H54 (cell line): ENCODE measurements at places on chromosomes 7 and 10.
A peak's percentile ranks its signal among the peaks of the same experiment; 100 is the strongest.

- DNase-seq, result no peak
These were observed 18.0 kb downstream of the TAS2R40 start for GRCh38 chr7:143239813-143240212.

- no peak for DNase-seq
These were observed 91.2 kb upstream of the RET start for GRCh38 chr10:42985436-42986316.

GRCh38 chr10:84152769-84153168 is 13.5 kb downstream of the GHITM start:
- no peak for DNase-seq

- no peak for DNase-seq
These were observed 7.2 kb downstream of the TMEM120A start for GRCh38 chr7:75987026-75987804.

GRCh38 chr10:79331709-79332108 is 15.6 kb upstream of the PPIF start:
- peak; percentile 45 for DNase-seq

DNA sequence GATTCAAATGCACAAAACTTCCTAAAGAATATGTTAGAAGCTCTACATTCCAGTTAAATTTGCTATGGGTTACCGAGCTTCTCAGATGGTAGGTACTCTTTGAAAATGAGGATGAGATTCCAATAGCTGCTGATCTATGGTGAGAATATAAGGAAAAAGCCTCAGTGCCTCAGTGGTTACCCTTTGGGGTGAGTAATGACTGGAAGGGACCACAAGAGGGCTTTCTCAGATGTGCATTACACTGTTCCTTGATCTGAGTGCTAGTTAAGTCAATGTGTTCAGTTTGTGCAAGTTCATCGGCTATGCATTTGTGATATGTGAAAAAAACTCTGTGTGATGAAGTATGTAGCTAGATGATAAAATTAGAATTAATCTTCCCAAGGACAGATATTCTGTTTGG is 3.5 kb downstream of the NRCAM start:
- DNase-seq, result no peak

- DNase-seq, result no peak
These were observed 325.7 kb upstream of the MKI67 start for GRCh38 chr10:128451879-128452278.

- DNase-seq, result no peak
These were observed 71.2 kb downstream of the MINPP1 start for GRCh38 chr10:87575851-87576250.

DNA sequence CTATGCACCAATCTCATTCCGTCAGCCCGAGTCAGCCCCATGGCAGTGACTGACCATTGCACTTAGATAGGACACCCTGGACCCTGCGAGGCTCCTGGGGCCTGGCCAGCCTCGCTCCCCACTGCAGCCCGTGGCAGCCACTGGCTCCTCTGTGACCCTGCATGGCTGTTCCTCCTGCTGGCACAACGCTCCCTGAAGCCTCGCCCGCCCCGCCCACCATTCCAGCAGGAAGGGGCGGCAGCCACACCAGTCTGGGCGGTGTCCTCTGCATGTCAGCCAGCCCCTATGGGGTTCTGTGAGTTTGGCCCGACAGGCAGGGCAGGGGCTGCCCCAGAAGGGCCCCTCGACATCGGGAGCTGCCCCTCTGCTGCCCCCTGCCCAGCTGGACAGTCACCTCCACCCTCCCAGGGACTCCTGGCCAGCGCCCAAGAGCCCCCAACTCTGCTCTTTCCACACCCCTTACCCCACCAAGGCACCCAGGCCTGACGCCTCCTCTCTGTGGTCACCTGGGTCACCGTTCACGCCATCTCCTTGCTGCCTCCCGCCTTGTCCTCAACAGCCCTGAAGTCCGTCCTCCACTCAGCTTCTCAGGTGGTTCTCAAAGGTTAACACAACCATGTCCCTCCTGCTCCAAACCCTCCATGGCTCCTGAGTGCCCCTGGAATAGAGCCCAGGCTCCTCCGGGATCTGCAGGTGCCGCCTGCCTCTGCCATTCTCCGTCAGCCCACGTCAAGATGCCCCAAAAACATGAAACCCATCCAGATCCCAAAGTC is 103.5 kb downstream of the MICALL2 start:
- DNase-seq, result no peak

DNA sequence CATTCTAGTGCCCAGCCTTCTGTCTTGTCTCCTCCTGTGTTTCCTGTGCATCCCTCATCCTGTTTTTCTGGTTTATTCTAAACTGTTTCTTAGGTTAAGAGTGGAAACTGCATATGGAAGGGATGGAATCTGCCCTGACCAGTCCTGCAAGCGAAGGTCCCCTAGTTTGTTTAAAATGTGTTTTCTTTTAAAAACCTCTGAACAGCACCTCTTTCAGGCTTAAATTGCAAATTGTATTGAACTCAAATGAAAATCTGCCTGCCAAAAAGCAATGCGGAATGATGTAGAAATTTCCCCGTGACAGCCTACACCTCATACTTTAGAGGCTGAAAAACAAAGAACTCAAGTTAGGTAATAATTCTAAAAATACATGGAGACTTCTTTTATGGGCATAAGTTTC is 222.8 kb upstream of the IMMP2L start:
- no peak for DNase-seq

- no peak for DNase-seq
These were observed 261.5 kb downstream of the KLF6 start for GRCh38 chr10:3523309-3524050.

DNA sequence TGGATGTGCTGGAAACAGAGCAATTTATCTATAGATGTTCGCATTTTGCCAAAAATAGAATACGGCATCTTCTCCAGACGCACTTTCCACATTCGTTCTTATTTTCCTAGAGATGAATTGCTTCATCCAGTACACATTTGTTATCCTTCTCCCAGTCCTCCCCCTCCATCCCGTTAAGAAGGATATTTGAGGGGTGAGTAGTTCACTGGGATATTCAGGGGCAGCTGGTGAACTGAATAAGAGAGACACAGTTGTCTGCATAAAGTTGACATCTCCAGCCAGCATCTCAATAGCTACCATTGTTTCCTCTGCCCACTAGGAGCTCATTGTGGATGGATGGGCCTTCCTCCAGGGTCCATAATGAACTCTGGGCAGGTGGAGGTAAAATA is 456.8 kb upstream of the NRP1 start:
- no peak for DNase-seq

- DNase-seq, result no peak
These were observed 193.1 kb downstream of the FGFR2 start for GRCh38 chr10:121405096-121405495.

- no peak for DNase-seq
These were observed 189.7 kb downstream of the KIF20B start for GRCh38 chr10:89891006-89891535.

DNA sequence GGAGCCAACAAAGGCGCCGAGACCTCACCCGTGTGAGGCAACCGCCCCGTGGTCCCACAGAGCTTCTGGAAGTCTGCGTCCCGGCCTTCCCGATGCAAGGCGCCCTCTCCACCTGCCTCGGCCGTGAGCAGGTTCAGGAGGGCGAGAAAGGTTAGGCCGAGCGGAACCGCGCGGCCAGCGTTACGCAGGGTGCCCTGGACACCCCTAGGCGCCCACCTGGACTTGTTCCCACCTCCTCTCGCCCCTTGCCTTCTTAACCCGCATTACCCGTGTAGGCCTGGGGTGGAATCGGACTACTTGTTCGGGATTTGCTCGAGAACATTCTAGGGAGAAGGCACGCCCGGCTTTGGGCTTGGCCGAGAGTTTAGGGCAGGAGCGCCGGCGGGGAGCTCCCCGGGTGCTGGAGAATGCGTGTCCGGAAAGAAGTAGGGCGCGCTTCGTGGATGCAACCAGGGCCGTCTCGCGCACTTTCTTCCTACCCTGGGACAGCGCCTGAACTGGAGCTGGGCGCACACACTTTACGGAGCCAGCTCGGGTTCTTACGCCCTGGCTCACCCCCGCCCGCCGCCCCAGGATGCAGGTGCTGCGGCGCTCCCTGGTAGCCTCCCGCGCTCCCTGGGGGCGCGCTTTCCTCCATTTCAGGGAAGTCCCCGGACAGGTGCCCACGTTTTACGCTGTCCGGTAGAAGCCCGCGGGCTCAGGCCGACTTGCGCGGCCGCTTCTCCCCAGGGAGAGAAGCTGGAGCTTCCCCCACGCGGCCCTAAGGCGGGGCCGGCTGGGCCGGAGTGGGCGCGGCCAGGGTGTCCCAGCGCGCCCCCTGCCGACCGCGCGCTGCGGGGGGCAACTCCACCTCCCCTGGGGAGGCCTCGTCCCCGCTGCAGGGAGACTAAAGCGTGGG is 74.5 kb downstream of the INSIG1 start:
- no peak for DNase-seq

DNA sequence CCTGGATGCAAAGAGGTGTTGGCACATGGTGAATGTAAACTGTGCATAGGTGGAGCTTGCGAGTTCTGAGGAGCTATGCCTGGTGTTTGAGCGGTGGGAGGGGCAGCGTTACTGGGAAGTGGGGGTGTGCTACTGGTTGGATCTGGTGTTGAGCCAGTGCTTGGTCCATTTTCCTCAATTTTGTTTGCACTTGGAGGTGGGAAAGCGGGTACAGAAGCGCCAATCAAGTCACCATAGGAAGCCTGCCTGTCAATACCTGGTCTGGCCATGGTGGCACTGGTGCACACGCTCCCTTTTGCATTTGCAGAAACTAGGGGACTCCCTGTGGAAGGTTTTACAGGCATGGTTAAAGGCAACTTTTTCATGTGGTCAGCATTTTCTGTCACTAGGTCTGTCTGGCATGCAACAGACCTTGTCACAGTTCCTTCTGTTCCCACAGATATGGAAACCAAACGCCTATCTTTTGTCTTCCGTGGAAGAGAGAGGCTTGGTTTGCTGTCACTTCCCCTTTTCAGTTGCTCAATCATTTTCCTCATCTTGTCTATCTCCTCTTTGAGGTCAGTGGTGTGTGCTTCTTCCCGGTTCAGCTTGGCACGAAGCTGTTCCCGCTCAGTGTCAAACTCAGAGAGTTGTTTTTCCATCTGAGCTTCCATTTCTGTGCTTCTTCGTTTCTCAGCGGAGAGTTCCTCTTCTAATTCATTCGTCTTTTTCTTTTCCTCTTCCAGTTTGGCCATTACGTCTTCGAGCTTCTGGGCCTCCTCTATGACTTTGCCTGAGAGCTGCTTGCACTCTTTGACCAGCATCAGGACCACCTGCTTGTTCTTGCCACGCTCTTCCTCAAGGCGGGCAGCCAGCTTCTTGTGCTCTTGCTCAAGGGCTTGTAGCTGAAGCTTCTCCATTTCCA is 81.1 kb downstream of the CTTNBP2 start:
- no peak for DNase-seq

DNA sequence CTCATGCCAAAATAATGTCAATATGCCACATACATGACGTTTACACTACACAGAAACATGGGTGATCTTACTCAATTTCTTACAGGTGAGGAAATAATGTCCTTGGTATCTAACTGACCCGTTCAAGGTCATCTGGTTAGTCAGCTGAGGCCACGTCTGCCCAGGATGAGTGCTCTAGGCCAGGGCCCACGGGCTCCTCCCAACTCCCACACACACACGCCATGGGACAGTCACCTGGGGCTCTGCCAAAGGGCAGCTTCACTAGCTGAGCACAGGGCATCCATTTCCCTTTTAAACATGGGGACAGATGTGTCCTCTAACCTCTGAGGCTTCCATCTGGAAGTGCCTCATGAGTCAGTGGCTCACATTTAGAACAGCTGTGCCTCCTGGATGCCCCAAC is 123.9 kb downstream of the TNS3 start:
- peak; percentile 90 for DNase-seq

- DNase-seq, result no peak
These were observed 6.9 kb downstream of the COX19 start for GRCh38 chr7:968205-969105.

- DNase-seq, result no peak
These were observed 155.2 kb upstream of the NRP1 start for GRCh38 chr10:33489501-33490176.

DNA sequence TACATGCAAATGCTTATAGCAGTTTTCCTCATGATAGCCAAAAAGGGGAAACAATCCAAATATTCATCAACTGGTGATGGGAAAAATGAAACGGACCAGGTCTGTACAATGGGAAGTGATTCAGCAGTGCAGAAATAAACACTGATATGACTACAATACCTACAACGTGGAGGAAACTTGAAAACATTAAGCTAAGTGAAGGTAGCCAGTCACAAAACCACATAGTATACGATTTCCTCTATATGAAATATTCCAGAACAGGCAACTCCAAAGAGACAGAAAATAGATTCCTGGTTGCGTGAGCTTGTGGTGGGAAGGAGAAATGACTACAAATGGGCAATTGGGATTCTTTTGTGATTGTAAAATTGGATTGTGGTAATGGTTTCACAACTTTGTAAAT is 263.1 kb upstream of the PITRM1 start:
- no peak for DNase-seq

- DNase-seq, result no peak
These were observed 516.7 kb downstream of the NEBL start for GRCh38 chr10:20380401-20380800.

DNA sequence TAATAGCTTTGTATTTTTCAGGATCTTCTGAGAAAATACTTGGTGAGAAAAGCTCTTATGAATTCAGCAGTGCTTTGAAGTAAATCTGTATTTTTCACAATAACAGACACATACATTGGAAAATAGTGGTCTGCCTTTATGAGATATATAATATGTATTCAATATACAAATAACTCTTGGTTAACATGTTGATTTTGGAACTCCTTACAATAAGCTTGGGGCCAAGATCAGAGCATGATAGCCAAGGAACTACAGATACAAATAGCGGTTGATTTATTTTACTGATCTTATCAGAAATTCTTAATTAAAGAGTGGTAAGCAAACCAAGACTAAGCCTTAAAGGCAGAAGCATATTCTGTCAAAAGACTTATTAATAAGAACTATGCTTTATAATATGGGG is 24.5 kb upstream of the NXPH1 start:
- DNase-seq, result no peak

DNA sequence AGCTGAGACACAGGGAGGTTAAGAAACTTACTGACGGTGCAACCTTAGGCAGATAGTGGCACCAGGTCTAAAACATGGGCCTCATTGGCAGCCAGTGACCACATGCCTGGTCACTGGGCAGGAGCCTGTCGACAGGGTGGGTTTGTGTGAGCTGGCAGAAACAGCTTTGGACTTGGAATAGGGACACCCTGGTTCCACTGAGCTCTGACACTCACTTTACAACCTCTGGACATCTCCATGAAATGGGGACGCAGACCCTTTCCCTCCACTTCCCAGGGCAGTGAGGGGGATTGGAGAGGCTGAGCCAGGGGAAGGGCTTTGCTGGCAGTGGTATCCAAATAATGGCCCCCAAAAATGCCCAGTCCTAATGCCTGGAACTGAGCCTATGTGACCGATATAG is 49.7 kb downstream of the OAT start:
- no peak for DNase-seq

DNA sequence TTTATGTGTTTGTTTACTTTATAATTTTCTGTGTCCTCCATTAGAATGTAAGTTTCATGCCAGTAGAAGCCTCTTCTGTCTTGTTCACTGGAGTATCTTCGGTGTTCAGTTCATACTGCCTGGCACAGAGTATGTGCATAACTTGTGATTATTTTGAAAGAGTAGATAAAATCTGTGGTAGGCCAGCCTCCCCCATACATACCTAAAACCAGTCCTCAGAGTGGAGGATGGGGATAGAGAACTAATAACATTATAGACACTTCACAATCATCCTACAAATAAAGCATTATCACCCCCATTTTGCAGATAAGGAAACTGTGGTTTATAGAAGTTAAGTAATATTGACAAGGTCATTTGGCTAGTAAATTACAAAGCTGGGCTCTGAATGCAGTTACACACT is 28.0 kb downstream of the VIM start:
- no peak for DNase-seq

- no peak for DNase-seq
These were observed 566.0 kb downstream of the CALN1 start for GRCh38 chr7:71846160-71846559.
